ENCODE measurements at places on chromosomes 11 and 22.

DNA sequence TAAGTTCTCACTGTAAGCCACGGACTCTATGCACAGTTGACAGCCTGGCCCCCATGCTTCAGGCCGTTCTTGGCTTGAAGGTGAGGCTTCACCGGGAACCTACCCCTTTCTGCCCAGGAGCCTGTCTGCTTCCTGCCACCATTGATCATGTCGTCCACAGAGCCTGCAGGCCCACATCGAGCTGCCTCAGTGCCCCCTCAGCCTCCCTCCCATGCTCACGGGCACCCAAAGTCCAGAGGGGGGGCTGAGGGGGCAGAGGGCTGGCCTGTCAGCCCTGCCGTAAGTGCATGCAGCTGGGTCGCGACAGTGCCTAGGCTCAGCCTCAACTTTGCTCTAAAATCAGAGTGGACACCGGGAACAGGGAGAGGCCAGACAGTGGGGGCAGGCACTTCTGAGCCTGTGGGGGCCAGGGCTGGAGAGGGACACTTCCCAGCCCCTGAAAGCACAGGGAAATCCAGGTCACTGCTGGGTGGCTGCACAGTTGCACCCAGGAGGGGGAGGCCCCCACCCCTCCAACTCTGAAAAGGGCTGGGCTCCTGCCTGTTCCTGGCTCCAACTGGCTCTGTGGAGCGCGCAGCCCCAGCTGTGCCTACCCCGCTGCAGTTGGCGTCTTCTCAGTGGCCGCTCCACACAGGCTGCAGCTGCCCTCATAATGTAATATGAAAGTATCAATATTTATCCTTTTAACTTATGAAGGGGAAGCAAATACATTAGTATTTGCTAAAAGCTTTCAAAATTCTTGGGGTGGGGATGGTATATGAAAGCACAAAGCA, 598.6 kb downstream of the DLG2 start:
- no peak for DNase-seq

DNA sequence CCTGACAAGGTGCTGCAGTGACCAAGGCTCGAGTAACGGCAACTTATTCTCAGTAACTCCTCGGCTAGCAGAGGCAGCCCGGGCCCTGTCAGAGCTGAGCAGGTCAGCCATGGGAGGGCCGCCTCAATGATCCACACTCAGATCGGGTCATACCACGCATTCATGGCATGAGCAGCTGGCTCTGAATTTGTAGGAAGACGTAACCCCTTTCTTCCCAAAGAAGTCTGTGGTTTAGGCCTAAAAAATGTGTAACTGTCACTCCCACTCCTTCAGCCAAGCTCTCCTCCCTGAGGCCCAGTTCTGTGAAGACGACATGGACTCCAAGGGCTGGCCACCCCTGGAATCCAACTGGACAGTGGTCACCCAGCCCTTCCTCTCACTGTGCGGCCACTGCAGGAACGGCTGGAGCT, 30.0 kb downstream of the PPP2R1B start:
- no peak for DNase-seq

- peak; percentile 5 for DNase-seq
Measured at GRCh38 chr22:25219948-25220442, 556 bp downstream of the CRYBB2 start.

DNA sequence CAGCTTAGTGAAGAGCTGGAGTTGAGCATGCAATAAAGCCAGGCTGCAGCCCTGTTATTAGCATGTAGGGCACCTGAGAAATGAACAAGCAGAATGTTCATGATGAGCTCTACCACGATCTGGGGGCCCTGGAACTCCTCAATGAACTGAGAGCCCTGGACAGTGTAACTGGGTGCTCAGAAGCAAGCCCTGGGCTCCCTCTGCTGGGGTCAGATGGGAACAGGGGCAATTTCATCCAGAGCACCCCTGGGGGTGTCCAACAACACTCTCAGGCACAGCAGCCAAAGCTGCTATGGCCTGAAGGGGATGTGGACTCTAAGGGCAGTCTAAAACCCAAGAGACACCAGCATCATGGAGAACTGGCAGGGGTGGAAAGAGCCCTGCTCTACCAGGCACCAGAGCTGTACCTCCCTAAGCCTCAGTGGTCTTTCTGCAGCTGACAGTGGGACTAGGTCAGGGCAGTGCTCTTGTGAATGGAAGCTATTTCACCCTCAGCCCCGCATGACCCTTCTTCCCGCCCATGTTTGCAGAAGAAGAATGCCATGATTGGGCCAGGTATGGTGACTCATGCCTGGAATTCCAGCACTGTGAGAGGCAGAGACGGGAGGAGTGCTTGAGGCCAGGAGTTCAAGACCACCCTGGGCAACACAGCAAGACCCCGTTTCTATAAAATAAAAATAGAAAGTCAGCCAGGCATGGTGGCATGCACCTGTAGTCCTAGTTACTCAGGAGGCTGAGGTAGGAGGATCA, 28.9 kb downstream of the THOC5 start:
- no peak for DNase-seq

DNA sequence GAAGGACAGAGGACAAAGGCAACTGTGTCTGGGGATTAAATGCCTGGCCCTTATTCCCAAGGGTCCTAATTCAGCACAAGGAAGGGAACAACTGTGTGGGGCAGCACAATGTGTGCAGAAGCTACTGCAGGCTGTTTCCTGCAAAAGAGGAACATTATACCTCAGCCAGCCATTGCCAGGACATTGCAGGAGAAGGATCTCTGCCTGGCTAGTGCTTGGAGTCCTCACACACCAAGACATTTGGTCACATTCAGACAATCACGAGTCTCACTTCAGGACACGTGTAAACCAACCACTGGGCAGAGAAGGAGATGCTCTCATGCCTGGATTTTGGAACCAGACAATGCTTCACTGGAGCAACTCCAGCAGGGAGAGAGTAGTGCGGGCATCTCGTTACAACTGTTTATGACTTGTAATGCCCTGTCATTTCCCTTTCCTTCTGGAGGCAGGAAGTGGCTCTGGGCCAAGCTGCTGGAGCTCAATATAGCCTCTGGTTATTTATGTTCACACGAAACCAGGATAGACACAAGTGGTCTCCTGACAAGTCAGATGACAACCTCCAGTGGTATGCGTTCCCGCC, 23.9 kb upstream of the ZC3H12C start:
- DNase-seq: no peak

DNA sequence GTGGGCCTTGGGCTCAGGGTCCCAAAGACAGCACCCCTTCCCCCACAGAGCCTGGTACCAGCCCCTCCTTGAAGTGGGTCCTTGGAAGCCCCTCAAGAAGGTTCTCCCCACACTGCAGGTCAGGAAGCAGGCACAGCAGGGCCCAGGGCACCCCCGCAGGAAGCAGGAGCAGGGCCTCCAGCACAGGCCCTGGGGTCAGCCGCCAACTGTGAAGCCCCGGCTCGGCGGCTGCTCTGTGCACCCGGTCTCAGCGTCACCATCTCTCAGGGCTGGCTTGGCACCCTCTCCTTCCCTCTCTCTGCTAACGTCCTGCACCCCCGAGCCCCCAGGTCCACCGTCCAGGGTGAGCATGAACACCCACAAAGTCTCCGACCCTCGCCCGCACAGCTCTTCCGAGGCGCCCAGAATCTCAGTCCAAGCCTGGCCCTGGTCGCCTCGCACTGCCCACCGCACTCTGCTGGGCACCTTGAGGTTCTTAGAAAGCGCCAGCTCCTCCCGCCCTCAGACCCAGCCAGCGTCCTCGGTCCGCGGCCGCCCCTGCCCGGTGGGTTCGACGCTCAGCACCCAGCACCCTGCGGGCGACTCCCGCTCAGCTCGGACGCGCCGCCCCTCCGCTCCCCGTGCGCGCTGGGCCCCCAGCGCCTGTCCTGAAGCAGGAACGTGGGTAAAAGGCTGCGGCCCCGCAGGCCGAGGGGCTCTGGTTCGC, 1.4 kb upstream of the SIGIRR start:
- no peak for DNase-seq

DNA sequence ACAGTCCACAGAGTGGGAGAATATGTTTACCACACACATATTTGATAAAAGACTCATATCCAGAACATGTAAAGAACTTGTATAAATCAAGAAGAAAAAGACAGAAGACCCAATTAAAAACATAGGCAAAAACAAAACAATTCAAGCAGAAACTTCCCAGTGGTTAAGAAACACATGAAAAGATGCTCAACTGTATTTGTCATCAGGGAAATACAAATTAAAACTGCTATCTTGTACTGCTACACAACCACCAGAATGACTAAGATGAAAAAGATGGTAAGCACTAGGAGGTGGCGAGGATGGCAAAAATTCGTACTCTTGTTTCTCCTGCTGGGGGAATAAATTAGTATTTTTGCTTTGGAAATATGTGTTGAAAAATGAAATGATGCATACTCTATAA, 192.3 kb upstream of the C11orf87 start:
- no peak for DNase-seq

- no peak for DNase-seq
Measured at GRCh38 chr22:24576778-24577177, 16.1 kb downstream of the LRRC75B start.

GRCh38 chr11:43853781-43854180, 26.9 kb upstream of the ALKBH3 start:
- no peak for DNase-seq

DNA sequence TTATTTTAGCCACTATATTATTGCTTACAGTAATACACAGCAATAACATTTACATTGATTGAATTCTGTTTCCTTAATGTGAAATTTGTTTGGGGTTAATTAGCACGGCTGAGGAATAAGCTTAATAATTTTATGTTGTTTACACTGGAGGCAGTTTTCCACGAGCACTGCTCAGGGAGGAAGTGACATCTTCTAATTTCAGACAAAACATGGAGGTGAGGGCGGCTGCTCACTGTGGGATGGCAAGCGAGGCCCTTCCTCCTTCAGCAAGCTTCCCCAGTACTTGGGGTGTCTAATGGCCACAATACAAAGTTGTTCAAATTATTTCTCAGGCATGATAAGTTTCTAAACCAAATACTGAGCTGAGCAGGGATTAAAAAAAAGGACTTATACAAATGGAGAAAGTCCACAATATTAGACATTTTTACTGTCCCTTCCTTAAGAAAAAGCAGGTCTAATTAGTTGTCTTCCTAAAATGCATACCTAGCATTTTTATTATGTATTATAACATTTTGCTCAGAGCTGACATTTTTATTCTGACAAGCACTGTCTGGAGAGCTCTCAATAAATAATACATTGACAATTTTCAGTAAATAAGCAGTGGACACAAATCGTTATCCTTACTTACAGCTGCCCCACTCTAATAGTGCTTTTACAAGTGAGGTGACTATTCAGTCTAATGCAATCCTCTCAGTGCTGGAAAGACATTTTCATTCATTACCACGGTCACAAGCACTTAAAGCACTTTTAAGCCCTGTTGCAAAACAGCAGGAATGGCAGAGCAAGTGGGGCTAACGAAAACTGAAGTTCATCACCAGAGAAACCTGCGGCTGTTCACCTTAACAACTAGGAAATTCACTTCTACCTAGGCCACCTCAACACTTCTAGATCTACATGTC, 56.2 kb downstream of the SOX6 start:
- peak; percentile 91 for DNase-seq

DNA sequence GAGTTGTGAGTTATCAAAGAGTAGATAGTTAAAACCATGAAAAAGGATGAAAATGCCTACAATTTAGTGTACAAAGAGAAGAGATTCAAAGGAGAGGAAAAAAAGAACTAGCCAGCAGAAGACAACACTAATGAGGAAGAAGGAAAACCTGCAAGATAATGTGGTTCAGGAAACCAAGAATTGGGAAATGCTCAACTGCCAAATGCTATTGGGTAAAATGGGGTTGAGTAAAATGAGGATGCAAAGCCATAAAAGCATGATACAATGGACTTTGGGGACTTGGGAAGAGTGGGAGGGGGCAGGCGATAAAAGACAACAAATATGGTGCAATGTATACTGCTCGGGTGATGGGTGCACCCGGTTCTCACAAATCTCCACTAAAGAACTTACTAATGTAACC, 7.6 kb upstream of the OR52K2 start:
- no peak for DNase-seq

GRCh38 chr11:102406099-102406498, 46.5 kb downstream of the TMEM123 start:
- DNase-seq: no peak

DNA sequence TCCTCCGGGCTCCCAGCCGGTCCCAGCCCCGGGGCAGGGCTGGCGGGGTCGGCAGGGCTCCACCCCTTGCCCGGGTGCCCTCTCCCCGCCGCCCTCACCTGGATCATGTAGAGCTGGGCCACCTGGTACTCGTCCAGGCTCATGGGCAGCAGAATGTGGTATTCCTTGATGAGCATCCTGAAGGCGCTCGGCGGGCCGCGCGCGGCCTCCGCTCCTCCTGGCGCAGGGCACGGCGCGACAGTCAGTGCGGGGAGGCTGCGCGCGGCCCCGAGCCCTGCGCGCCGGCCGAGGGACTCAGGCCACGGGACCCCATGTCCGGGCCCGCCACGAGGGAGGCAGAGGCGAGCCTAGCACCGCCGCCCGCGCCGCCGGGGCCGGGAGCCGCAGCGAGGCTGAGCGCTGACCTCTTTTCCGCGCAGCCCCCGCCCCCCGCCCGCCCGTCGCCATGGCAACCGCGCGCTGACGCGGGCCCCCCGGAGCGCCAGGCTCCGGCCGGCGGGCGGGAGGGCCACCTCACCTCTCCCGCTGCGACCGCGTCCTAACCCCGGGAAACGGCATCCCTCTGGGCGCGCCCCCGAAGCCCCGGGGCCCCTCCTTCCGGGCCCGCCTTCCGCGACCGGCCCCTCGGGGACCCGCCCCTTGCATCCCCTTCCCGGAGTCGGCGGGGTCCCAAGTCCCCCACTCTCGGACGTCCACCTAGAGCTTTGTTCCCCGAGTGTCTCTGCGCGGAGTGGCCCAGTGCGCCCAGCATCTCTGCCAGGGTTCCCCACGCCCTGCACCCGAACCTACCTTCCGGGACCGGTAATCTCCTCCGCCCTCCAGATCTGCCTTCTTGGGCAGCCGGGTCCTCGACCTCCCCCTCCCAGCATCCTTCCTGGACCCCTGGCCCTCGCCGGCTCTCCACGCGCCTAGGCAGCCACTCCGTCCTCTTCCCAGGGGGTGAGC, 886 bp downstream of the PITPNM1 start:
- DNase-seq: no peak

DNA sequence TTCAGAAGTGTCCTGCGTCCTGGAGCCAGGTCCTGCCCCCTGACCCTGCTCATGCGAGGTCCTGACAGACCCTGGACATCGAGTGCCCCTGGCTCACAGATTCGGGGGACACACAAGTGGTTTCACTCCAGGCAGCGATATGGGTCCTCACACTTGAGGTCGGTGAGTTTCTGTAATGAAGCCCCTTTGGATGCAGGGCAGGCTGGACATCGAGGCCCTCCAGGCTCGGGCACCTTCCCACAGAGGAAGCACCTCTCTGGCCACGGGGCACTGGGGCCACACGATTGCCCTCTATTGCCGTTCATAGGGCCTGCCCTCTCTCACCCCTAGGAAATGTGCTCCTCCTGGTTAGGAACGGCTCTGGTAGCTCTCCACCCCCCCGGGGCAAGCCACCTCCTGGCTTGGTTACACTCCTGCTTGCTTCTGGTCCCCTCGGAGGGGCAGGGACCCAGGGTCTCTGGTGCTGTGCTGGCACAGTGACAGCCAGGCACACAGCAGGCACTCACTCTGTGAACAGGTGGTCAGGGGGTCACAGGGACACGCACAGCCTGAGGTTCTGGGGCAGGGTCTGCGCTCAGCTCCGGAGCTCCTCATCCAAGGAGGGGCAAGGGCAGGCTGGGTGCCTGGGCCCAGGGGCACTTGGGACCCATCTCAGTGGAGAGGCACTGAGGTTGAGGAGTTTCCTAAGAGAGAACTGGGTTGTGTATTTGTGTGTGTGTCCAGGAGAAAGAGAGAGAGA, 907.7 kb downstream of the BRD1 start:
- DNase-seq: no peak

Measured in DMS79 treated with DMSO at 0.1 percent for 48 hours (cell line).